ENCODE measurements at places on chromosomes 12 and 14.

DNA sequence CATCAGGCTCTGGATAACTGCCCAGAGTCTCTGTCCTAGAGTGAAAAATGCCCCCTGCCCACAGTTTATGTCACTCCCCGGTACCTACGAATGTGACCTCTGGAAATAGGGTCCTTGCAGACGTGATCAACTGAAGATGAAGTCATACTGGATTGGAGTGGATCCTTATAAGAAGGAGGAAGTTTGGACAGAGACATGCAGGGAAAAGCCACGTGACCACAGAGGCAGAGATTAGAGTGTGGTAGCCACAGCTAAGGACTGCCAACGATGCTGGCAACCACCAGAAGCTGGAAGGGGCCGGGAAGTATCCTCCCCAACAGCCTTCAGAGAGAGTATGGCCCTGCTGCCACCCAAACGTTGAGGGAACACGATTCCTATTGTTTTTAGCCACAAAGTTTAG, 101.2 kb upstream of the NCOR2 start:
- no peak overlapping the region for H3K27ac ChIP-seq
- peaks cover 10% of the 10 kb centered on the region for H3K4me1 ChIP-seq
- no peaks in the 10 kb centered on the region for H3K27me3 ChIP-seq
- no peak overlapping the region for H3K4me3 ChIP-seq
- DNase-seq, result no peak
- H3K36me3 ChIP-seq, result no peaks in the 10 kb centered on the region

DNA sequence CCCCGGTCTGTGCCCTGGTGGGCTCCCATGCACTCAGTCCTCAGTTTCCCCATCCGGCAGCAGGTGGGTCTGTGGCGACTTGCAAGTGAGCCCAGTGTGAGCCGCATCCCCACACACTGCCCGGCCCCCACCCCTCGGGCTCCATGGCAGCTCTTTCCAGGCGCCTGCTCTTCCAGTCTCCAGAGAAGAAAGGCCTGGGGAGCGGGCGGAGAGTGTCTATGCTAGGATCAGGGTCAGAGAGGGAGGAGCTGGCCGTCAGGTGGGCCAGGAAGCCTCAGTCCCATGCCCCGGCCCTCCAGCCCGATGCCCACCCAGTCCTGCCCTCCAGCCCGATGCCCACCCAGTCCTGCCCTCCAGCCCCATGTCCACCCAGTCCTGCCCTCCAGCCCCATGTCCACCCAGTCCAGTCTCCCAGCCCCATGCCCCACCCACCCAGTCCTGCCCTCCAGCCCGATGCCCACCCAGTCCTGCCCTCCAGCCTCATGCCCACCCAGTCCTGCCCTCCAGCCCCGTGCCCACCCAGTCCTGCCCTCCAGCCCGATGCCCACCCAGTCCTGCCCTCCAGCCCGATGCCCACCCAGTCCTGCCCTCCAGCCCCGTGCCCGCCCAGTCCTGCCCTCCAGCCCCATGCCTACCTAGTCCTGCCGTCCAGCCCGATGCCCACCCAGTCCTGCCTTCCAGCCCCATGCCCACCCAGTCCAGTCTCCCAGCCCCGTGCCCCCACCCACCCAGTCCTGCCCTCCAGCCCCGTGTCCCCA, 49.2 kb downstream of the FBRSL1 start:
- H3K27ac ChIP-seq, result no peak overlapping the region
- H3K27me3 ChIP-seq, result no peaks in the 10 kb centered on the region
- H3K36me3 ChIP-seq, result no peaks in the 10 kb centered on the region
- no peak overlapping the region for H3K4me3 ChIP-seq
- DNase-seq, result no peak
- no peaks in the 10 kb centered on the region for H3K4me1 ChIP-seq

- no peak overlapping the region for H3K27ac ChIP-seq
- H3K4me3 ChIP-seq, result no peak overlapping the region
- no peaks in the 10 kb centered on the region for H3K4me1 ChIP-seq
- DNase-seq, result no peak
- H3K27me3 ChIP-seq, result no peaks in the 10 kb centered on the region
- H3K36me3 ChIP-seq, result no peaks in the 10 kb centered on the region
These were observed 157.7 kb upstream of the TMEM132C start for GRCh38 chr12:128109236-128109635.

DNA sequence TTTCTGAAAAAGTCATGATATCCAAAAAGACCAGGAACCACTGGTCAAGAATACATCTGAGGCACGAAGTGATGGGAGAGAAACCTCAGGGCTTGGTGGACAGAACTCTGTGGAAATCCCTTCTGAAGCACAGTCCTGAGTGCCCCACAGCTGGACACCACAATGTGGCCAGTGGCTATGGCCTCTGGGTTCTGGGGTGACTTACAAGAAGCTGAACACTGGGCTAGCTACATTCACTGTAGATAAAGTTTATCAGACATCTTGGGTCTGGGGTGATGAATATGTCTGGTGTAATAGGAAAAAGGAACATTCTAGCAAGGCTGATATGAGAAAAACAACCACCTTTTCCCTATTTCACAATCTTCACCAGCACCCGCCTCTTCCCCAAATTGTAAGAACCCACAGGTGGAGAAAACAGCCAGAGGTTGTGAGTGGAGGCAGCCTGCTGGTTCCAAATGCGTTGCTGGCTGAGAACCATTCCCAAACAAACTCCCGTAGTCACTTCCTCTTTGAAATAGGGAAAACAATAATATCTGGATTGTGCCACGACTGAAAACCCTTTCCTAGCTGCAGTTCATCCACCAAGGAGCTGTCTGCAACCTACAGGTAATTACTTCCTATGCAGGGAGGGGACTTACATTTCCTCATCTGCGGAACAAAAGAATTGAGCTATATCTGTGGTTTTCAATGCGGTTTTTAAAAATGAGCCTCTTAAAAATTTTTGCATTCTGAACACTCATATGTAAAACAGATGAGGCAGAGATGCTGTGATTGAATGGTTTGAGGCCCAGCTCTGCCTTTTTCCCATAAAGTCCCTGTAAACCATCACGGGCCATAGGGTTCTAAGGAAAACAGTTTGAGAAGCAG, 193.6 kb downstream of the SLC41A2 start:
- H3K27me3 ChIP-seq, result peaks cover 2% of the 10 kb centered on the region
- H3K36me3 ChIP-seq, result no peaks in the 10 kb centered on the region

GRCh38 chr12:121111684-121112083, 21.0 kb upstream of the P2RX7 start:
- no peak overlapping the region for H3K27ac ChIP-seq
- no peak overlapping the region for H3K4me3 ChIP-seq
- no peak for DNase-seq
- H3K36me3 ChIP-seq, result no peaks in the 10 kb centered on the region

- H3K4me1 ChIP-seq, result no peaks in the 10 kb centered on the region
- H3K36me3 ChIP-seq, result no peaks in the 10 kb centered on the region
- H3K4me3 ChIP-seq, result no peak overlapping the region
- H3K27me3 ChIP-seq, result no peaks in the 10 kb centered on the region
- no peak for DNase-seq
These were observed 98.9 kb downstream of the RIMBP2 start for GRCh38 chr12:130617219-130617618.

DNA sequence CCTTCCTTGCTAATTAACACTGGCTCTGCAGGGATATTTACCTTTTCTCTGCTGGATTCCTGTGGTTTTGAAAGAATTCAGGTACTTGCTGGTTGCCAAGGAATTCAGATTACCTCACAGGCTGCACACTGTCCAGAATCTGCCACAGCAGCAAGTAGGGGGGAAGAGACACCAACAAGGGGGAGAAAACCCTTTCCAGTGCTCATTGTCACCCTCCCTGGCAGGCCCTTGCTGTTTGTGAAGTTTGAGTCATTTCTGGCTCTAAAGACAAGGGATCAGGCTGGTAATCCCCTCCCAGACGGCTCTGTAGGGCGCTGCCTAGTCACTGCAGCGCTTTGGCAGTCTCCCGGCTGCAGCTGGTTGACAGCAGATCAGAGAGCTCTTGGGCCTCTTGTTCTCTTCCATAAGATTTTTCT, 50.8 kb downstream of the TTLL5 start:
- H3K4me1 ChIP-seq, result peaks cover 3% of the 10 kb centered on the region
- H3K27me3 ChIP-seq, result no peaks in the 10 kb centered on the region
- H3K36me3 ChIP-seq, result no peaks in the 10 kb centered on the region
- peak; percentile 46 for DNase-seq
- H3K27ac ChIP-seq, result no peak overlapping the region

GRCh38 chr14:77557391-77557790, 58.8 kb upstream of the ISM2 start:
- no peaks in the 10 kb centered on the region for H3K4me1 ChIP-seq
- no peak overlapping the region for H3K27ac ChIP-seq
- H3K36me3 ChIP-seq, result peaks cover 12% of the 10 kb centered on the region
- DNase-seq, result no peak
- no peaks in the 10 kb centered on the region for H3K27me3 ChIP-seq
- H3K4me3 ChIP-seq, result no peak overlapping the region

GRCh38 chr12:8818526-8818925, 3.9 kb upstream of the A2ML1 start:
- no peak overlapping the region for H3K4me3 ChIP-seq
- H3K27me3 ChIP-seq, result peaks cover 3% of the 10 kb centered on the region
- no peaks in the 10 kb centered on the region for H3K36me3 ChIP-seq
- DNase-seq, result no peak

DNA sequence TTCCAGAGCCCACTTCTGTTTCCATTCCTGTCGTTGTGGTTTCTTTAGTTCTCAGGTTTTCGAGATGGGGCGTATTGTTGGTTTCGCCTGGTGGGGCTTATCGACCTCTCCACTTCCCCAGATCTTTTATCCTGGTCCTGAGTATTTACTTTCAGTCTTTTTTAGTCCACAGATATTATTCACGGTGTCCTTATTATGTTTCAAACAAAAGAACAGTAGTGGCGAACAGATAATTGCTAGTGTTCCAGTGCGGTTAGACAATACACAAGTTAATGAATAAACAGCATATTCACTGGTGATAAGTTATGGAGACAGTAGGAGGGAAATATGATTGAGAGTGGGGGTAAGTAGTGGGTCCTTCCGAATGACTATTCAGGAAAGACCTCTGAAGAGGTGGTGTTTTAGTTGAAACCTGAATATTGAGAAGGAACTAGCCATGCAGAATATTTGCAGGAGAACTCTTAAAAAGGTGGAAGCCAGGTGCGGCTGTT, 668 bp downstream of the TMEM260 start:
- H3K4me3 ChIP-seq, result peak overlapping the region; percentile 89
- DNase-seq, result peak; percentile 56

- no peak for DNase-seq
- H3K4me1 ChIP-seq, result no peaks in the 10 kb centered on the region
- no peak overlapping the region for H3K27ac ChIP-seq
- H3K27me3 ChIP-seq, result no peaks in the 10 kb centered on the region
- H3K4me3 ChIP-seq, result no peak overlapping the region
These were observed 917.7 kb downstream of the DIO2 start for GRCh38 chr14:79293482-79294177.

GRCh38 chr12:47219243-47219642, 139.5 kb upstream of the AMIGO2 start:
- H3K27ac ChIP-seq, result no peak overlapping the region
- H3K4me3 ChIP-seq, result no peak overlapping the region
- no peaks in the 10 kb centered on the region for H3K27me3 ChIP-seq
- no peaks in the 10 kb centered on the region for H3K36me3 ChIP-seq

- no peak overlapping the region for H3K27ac ChIP-seq
- peaks cover 10% of the 10 kb centered on the region for H3K36me3 ChIP-seq
- H3K4me3 ChIP-seq, result no peak overlapping the region
- no peak for DNase-seq
These were observed 12.6 kb downstream of the NOPCHAP1 start for GRCh38 chr12:104998423-104999346.

DNA sequence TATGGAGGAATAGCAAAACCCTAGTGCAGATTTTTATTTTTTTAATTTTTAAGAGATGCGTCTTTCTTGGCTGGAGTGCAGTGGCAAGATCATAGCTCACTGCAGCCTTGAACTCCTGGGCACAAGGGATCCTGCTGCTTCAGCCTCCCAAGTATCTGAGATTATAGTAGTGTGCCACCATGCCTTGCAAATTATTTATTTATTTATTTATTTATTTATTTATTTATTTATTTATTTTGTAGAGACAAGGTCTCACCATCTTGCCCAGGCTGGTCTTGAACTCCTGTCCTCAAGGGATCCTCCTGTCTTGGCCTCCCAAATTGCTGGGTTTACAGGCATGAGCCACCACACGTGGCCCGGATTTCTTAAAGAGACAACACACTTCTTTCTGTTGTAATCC, 1158.8 kb downstream of the AACS start:
- no peak overlapping the region for H3K27ac ChIP-seq
- no peaks in the 10 kb centered on the region for H3K27me3 ChIP-seq
- no peaks in the 10 kb centered on the region for H3K4me1 ChIP-seq
- DNase-seq, result no peak
- no peaks in the 10 kb centered on the region for H3K36me3 ChIP-seq
- no peak overlapping the region for H3K4me3 ChIP-seq

GRCh38 chr12:95173392-95174251, 43.6 kb downstream of the FGD6 start:
- no peaks in the 10 kb centered on the region for H3K36me3 ChIP-seq
- no peak overlapping the region for H3K4me3 ChIP-seq
- peaks cover 40% of the 10 kb centered on the region for H3K4me1 ChIP-seq
- no peak overlapping the region for H3K27ac ChIP-seq

DNA sequence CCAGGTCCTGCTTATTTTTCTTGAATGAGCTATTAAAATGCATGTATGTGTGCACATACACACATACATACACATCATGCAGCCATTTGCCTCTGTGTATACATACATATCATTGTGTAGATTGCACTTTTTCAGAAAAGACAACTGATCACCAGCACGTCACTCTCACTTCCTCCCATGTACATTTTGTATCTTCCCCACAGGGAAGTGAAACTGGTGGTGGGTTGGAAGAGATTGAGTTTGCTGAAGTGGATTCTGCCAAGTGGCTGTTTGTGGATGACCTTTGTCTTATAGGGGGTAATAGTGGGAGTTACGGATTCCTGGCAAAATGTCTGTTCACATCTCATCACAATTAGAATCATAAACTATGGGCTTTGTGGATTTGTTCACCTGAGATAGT, 448.6 kb downstream of the RAD51B start:
- H3K36me3 ChIP-seq, result no peaks in the 10 kb centered on the region
- no peaks in the 10 kb centered on the region for H3K27me3 ChIP-seq
- H3K27ac ChIP-seq, result no peak overlapping the region
- H3K4me3 ChIP-seq, result no peak overlapping the region
- no peak for DNase-seq

GRCh38 chr14:104788873-104789663, 6.5 kb downstream of the AKT1 start:
- no peaks in the 10 kb centered on the region for H3K27me3 ChIP-seq
- peaks cover 7% of the 10 kb centered on the region for H3K4me1 ChIP-seq
- no peak overlapping the region for H3K27ac ChIP-seq

DNA sequence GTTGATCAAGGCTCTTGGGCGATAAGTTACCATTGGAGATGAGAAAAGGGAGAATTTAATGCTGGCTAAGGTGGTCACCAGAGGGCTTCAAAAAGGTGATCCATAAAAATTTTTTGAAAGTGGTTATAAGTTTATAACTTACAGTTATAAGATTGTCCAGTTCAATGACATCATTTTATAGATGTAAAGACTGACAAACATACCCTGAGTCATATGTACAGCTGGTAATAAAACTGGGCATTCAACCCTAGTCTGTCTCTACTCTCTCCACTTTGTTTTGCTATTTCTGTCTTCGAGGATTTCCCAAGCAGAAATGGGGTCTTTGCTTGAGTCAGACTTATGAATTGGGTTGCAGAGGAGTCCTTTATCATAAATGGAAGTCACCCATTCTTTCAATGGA, 454.0 kb downstream of the SOX5 start:
- no peaks in the 10 kb centered on the region for H3K27me3 ChIP-seq
- no peak overlapping the region for H3K27ac ChIP-seq
- H3K36me3 ChIP-seq, result no peaks in the 10 kb centered on the region
- no peak overlapping the region for H3K4me3 ChIP-seq
- H3K4me1 ChIP-seq, result no peaks in the 10 kb centered on the region
- no peak for DNase-seq

- peak overlapping the region; percentile 49 for H3K27ac ChIP-seq
- H3K27me3 ChIP-seq, result no peaks in the 10 kb centered on the region
- H3K4me1 ChIP-seq, result peaks cover 16% of the 10 kb centered on the region
- peak; percentile 80 for DNase-seq
- no peaks in the 10 kb centered on the region for H3K36me3 ChIP-seq
- no peak overlapping the region for H3K4me3 ChIP-seq
These were observed 23.6 kb downstream of the RASSF3 start for GRCh38 chr12:64633940-64634337.
